ENCODE measurements at places on chromosomes 5 and 9.

DNA sequence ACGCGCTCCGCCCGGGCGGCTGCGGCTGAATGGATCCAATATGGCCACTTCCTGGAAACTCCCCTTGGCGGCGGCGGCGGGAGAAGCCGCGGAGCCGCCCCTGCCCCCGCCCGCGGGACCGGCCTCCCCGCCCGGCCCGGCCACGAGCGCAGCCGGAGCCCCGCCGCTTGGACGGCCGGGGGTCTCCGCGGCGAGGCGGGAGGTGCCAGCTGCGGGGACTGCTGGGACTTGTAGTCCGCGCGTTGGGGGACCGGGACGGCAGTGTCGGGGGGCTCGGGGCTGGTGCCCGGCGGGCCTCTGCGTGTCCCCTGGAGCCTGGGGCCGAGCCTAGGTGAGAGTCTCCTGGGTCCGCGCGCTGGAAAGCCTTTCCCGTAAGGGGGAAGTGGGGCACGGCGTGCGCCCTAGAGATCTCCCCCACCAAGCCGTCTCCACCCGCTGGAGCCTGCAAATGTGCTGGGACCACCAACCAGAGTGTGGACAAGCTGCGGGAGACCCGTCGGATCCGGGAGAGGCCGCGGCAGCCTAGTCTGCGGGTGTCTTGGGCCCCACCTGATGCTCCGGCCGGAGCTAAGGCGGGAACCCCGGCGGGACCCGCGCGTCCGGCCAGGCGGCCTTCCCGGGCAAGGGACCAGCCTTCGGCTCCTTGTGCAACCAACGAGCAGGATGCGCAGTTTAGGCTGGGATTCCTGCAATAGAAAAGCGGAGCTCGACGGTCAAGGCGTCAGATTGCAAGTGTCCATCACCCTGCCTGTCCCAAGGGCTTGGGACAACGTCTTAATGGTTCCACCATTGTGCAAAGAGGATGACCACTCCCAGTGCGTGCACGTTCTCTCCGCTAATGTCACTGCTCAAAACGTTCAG lies at the start of gene SEPTIN8:
TSS of gene SEPTIN8 (minus strand) at position 31 of the 861 bp plus-strand sequence. CDS start 102 bp downstream, outside the sequence.
- no peak for DNase-seq

DNA sequence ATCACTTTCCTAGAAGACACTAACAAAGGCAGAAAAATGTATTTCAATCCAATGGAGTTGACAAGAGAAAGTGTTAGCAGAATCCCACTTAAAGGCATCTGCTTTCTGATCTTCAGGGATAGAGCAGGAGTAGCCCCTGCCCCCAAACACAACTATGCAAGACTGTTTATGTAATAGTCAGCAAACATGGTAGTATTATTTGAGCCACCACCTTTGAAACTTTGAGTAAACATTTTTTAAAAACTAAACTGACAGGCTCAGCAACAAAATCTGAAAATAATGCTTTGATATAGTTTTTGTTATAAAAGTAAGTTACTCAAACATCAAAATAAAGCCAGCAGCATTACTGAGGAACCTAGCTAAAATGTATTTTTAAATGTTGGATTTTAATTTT lies 4.8 kb downstream of the ELL2 start:
- DNase-seq, result no peak

DNA sequence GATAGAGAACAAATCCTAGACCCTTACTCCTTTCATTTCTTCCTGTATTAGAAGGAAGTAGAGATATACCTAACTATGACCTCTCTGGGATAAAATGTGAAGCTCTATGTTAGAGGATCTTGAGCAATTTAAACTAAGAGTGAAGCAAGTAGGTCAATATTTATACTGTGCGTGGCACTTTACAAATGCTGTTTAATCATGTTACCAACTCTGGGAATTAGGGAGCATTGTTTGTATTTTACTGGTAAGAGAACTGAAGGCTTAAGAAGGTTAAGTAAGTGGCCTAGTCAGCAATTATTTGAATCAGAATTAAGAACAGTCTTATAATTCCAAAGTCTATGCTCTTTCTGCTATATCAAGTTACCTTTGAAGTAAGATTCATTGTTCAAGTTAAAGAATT lies 12.0 kb downstream of the TNC start:
- DNase-seq, result no peak

GRCh38 chr9:110307191-110307590 lies 30.5 kb downstream of the TXNDC8 start:
- DNase-seq, result no peak

All from GM12878 (cell line).